ENCODE measurements at places on chromosomes 6 and 20.

GRCh38 chr6:159460476-159460875 lies 232.6 kb downstream of the SOD2 start:
- no peak for DNase-seq

- DNase-seq: no peak
These were observed 46.4 kb upstream of the FERMT1 start for GRCh38 chr20:6169251-6169650.

GRCh38 chr6:33838983-33839382 lies 35.2 kb upstream of the MLN start:
- DNase-seq: no peak

- peak; percentile 17 for DNase-seq
These were observed 158.8 kb downstream of the FRK start for GRCh38 chr6:115901896-115902295.

- DNase-seq: no peak
These were observed 36.9 kb downstream of the SNAI1 start for GRCh38 chr20:50019466-50020256.

- DNase-seq: no peak
These were observed 438.9 kb upstream of the EPHA7 start for GRCh38 chr6:93858213-93858612.

DNA sequence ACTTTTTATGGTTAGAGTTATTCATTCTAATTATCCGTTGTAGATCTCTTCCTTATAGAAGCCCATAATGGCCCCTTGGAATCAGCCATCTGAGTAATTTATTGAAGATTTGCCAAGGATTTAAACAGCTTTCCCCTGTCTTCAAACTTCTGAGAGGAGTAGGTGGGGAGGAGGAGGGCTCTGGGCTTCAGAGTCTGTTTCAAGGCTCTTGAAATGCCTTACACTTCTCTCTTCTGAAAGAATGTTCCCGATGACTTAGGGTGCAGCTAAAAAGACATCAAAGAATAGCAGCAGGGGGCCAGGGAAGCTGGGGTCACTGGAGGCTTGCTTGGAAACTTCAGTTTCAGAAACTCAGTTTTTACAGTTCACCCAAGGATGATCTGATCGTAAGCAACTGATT lies 165.3 kb downstream of the ZDHHC14 start:
- no peak for DNase-seq

DNA sequence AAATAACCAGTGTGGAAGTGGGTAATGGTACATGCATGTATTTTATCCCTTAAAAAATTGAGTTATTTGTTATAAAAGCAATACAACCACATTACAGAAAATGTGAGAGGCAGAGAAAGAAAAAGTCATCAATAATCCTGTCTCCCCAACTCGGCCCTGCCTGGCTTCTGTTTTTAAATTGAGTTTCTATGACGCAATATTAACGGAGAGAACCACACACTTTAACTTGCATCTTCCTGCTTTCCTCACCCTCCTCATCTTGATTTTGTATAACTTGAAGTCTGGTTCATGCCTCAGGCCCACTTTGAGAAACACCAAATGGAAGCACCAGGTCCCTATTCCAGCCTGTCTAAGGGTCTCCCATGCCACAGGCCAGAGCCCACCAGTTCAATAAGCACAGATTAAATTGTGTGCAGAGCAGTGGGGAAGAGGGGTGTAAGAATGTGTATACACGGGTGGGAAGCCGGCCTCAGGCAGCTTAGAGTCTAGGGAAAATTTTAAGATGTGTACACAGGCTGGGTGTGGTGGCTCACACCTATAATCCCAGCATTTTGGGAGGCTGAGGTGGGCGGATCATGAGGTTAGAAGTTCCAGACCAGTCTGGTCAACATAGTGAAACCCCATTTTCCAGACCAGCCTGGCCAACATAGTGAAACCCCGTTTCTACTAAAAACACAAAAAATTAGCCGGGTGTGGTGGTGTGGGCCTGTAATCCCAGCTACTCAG lies 15.9 kb downstream of the KCNK5 start:
- DNase-seq: no peak

DNA sequence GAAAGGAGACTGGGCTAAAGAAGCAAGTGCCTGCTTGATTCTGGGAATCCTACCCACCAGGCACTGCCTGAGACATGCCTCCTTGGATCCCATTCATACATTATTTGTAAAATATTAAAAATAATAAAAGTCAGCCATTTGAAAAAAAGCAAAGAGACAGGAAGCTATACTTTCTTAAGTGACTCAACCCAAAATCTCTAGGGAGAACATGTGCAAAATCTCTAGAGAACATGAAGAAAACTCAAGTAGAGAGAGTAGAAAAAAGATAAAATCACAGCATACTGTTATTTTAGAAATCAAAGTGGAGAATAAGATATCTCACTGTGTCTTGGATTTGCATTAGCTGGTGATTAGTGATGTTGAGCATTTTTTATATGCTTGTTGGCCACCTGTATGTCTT lies 197.2 kb upstream of the GGTLC1 start:
- DNase-seq: no peak

GRCh38 chr20:64040231-64041039 lies 4.5 kb downstream of the C20orf204 start:
- DNase-seq: no peak

Data from nucleus accumbens (tissue), 56 donors.